ENCODE measurements at places on chromosomes 4 and X.

DNA sequence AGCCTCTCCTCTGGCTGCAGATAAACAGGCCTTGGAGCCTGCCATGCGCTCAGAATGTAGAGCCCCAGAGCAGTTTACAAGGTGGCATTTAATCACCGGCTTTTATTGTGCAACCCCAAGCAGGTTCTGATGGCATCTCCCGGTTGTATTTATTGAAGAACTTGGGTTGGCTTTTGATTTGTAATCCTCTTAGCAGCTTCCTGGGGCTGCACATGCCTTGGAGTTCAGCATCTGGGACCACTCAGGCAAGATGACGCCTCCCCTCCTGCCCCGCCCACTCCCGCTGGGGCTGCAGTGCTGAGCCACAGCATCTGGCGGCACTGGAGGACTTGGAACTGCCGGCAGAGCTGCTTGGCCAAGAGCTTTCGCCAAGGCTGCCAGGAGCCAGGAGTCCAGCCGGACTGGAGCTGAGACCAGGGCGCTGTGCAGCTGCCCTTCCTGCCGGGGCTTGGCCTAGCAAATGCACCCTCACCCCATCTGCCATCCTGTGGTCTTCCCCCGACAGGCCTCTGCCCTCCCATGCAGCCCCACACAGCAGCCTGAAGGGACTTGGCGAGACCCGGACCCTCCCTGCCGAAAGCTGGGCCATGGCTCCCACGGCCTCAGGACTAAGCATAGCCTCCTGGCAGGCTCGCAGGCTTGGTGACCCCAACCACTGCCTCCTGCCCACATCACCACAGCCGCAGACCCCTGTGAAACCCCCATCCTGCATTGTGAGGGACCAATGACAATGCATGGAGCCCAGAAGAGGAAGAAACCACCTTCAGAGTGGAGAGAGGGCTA is 5.4 kb downstream of the HTRA3 start:
- no peak for DNase-seq

DNA sequence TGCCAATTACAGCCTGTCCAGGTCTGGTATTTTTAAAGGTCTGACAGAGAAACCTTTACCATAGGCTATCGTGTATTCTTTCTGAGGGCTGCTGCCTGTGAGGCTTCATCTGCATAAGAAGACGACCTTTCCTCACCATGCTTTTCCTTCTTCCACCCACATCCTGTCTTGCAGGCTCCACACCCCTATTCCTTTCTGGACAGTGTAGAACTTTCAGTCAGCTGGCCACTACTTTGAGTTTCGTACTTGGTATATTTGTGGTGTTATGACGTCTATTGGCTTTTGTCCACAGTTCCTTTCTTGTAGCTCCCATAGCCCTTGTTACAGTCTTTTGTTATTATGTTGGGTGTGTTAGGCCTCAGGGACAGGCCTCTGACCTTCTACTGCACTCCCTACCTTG is 311.4 kb downstream of the RAPGEF2 start:
- no peak for DNase-seq

GRCh38 chr4:68929076-68929737 is 22.4 kb downstream of the UGT2A3 start:
- no peak for DNase-seq

GRCh38 chr4:37562592-37562991 is 123.6 kb downstream of the RELL1 start:
- DNase-seq: no peak

- peak; percentile 48 for DNase-seq
Measured at GRCh38 chrX:32530802-32531403, 680.4 kb downstream of the DMD start.

DNA sequence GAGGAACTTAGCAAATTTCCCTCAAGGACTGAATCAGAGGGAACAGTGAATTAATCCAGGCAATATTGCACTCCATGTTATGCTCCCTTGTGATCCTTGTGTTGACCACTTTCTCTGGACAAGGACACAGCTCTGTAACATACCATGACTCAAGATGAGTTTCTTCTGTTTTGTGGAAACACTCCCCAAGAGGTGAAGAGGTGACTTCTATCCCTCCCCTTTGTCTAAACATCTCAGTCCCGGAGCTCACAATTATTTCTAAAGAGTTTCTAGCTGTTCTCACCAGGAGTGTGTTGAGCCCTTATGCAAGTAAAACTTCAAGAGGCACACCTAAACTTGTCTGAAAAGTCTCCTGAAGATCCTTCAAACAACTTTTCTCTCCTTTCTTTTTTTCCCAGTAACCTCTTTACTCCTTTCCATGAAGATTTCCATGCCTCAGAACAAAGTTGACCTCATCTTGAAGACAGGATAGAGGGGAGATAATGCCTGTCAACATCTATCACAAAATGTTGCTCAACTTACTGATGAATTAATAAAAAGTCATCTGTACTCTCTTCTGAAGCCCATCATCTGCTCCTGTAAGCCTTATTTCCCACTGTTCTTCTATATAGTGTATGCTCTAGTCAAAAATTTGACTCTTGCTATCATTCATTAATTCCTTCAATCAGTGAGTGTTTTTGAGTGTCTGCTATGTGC is 429.1 kb downstream of the SPRY1 start:
- no peak for DNase-seq
